ENCODE measurements at places on chromosomes 2 and 18. TPM values are rescaled to one million over a fixed set of nuclear protein-coding genes. Genes with fewer than 3 reads are reported as not detected.

DNA sequence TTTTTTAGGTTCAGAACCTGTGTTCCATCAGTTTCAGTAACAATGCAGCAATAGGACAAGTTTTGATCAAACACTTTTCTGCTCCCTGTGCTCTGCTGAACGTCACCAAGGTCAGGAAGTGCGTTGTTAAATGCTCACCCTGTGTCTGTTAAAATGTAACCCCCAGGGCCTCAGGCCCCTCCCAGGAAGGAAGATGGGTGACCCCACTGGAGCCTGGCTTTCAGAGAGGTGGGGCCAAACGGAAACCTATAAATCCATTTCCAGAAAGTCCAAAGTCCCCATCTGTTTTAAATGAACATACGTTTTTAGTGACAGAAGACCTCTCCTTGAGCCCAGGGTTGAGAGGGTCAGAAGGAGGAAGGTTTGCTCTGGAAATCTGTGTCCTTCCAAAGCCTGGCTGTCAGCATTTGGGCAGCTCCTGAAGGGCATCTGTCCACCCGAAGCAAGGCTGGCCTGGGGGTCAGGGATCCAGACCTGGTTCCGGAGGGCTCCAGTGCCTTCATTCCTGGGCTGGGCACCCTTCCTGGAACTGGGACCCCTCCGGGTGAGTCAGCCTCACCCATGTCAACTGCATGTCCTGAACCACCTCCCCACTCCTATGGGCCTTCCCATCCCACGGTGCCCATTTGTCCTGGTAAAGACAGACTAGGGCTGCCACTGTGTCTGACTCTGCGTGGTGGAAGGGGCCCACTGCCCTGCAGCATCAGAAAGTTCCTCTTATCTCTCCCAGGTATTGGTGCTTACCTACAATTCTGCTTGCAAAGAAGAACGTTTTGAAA lies 117.4 kb upstream of the COPS8 start:
- H3K27me3 ChIP-seq = peaks cover 61% of the 10 kb centered on the region
- no peaks in the 10 kb centered on the region for H3K36me3 ChIP-seq
- H3K4me1 ChIP-seq = no peaks in the 10 kb centered on the region
- no peak overlapping the region for H3K27ac ChIP-seq
- no peak overlapping the region for H3K4me3 ChIP-seq

- DNase-seq = no peak
- no peaks in the 10 kb centered on the region for H3K36me3 ChIP-seq
- H3K4me1 ChIP-seq = no peaks in the 10 kb centered on the region
- no peak overlapping the region for H3K4me3 ChIP-seq
- no peak overlapping the region for H3K27ac ChIP-seq
Measured at GRCh38 chr2:33432871-33433270, 43.6 kb upstream of the RASGRP3 start.

GRCh38 chr2:209141142-209141541 lies 282.7 kb upstream of the MAP2 start:
- no peak overlapping the region for H3K4me3 ChIP-seq
- no peak for DNase-seq
- H3K36me3 ChIP-seq = no peaks in the 10 kb centered on the region

DNA sequence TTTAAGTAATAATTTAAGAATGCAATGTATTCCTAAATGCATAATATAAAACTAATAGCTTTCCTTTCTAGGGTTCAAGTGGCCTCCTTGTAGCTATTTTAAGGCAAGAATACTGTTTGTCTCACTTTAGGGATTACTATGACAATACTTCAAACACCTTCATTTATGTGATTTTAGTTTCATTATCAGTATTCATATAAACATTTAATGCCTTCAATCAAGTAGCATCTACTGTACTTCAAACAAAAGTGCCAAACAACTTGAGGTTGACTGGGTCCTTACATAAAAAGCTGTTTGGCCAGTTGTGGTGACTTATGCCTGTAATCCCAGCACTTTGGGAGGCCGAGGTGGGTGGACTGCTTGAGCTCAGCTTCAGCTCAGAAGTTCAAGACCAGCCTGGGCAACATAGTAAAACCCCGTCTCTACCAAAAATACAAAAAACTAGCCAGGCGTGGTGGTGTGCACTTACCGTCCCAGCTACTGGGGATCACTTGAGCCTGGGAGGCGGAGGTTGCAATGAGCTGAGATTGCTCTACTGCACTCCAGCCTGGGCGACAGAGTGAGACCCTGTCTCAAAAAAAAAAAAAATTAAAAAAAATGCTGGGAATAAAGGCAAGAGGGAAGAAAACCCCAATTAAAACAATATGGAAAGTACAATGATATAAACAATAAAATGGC lies 9.3 kb downstream of the MEX3C start:
- no peak overlapping the region for H3K27ac ChIP-seq
- no peaks in the 10 kb centered on the region for H3K36me3 ChIP-seq
- H3K4me1 ChIP-seq = peaks cover 2% of the 10 kb centered on the region
- no peaks in the 10 kb centered on the region for H3K27me3 ChIP-seq

DNA sequence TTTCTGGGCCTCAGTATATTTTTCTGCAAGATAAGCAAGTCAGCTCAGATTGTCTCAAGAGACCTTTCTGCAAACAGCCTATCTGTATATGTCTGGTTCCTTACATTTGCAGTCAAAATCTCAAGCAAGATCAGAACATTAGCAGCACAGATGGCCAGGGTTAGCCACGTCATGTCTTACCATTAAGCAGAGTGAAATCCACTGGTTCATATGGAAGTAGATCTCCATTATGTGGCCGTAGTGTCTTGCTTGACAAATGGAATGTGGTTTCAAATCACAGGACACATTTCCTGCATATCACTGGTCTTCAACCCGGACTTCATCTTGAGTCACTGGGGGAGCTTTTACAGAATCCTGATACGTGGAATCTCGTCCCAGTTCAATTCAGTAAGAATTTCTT lies 500.2 kb downstream of the FBXO15 start:
- no peak for DNase-seq
- no peak overlapping the region for H3K27ac ChIP-seq
- H3K4me1 ChIP-seq = no peaks in the 10 kb centered on the region
- H3K4me3 ChIP-seq = no peak overlapping the region
- no peaks in the 10 kb centered on the region for H3K27me3 ChIP-seq

GRCh38 chr2:20664431-20665242 lies 2.3 kb upstream of the GDF7 start:
- no peak for DNase-seq
- no peak overlapping the region for H3K4me3 ChIP-seq
- peaks cover 31% of the 10 kb centered on the region for H3K27me3 ChIP-seq
- H3K36me3 ChIP-seq = no peaks in the 10 kb centered on the region
- H3K4me1 ChIP-seq = no peaks in the 10 kb centered on the region
- no peak overlapping the region for H3K27ac ChIP-seq

SUMO1 gene
- total RNA-seq = 130 TPM

KIF5C gene
- 6.5 TPM for total RNA-seq
